ENCODE measurements at places on chromosomes 13 and 19.

GRCh38 chr19:17519967-17520366 lies 8.5 kb downstream of the PGLS start:
- DNase-seq, result no peak

DNA sequence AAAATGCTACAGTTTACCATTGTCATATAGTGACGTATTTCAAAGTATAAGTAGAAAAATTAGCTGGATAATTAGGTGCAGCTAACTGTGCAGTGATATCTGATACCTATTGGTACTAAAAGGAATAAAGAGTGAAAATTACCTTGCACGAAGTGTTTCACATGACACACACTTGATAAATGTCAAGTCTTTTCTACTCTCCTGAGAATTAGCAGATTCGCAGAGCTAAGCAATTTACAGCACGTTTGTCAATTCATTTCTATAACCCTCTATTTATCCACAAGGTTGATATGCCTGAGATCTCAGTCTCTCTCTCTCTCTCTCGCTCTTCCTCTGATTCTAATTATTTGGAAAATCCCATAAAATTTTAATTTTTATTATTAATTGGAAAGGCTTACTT lies 1109.0 kb downstream of the EFNB2 start:
- DNase-seq, result no peak

GRCh38 chr19:1070576-1070930 lies 3.6 kb downstream of the ARHGAP45 start:
- DNase-seq, result no peak

DNA sequence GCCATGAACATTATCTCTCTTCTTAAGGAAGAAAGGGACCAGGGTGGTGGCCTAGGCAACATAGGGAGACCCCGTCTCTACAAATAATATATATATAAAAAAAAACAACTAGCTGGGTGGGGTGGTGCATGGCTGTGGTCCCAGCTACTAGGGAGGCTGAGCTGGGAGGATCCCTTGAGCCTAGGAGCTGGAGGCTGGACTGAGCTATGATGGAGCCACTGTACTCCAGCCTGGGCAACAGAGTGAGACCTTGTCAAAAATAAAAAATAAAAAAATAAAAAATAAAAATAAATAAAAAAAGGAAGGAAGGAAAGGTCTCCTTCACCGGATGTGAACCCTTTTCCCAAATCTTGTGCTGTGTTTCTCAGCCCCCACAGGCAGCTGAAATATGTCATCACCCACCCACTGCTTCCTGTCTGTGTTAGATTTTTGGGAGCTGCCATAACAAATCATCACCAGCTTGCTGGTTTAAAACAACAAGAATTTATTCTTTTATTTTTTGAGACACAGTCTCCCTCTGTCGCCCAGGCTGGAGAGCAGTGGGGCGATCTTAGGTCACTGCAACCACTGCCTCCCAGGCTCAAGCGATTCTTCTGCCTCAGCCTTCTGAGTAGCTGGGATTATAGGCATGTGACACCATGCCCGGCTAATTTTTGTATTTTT lies 9.5 kb upstream of the TSPAN16 start:
- no peak for DNase-seq

DNA sequence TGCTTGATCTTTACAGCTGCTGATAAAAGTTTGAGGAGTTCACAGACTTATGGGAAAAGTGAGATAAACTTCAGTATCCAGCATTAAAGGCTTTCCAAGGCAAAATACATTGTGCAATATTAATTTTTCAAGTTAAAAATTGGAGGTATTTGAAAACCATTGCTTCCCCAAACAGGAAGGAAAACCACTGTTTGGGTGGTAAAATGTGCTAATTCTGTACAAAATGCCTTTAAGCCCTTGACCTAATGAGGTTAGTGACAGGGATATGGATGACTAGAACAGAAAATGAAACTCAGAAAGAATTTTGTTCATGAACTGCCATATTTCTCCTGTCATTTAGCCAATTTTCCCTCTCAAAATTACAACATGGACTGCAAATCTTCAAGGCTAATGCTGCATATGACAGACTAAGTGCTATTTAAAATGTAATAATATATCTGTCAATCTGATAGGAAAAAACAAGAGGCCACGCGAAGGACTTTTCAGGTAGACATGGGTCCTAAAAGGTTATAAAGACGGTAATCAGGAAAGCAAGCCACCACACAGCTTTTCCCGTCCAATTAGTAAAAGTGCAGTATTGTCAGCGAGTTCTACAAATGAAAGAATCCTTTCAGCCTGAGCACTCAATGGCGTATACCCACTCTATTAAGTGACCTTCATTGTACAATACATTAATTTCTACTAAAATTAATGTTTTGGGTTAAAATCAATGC lies 212.8 kb downstream of the ENOX1 start:
- no peak for DNase-seq

GRCh38 chr19:2139385-2140137 lies 11.8 kb downstream of the AP3D1 start:
- no peak for DNase-seq

- DNase-seq, result no peak
Observed at GRCh38 chr13:84574851-84575250, 692.6 kb upstream of the SLITRK1 start.

GRCh38 chr19:13329766-13330165 lies 176.5 kb downstream of the CACNA1A start:
- DNase-seq, result no peak

DNA sequence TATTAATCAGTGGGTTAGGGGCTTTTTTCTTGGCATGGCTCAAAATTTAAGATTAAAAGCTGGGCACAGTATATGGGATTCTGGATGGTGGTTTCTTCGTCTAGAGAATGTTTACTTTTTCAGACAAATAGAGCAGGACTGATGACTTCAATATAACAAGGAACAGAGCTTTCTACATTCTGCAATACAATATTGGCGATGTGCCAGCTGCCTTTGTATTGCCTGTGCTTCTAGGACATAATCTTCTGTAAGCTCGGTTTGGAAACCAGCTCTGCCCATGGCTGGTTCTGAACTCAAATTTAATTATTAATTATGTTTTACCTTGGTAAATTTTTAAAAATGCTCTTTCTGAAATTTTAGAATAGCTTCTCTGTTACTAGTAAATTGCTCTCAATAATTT lies 139.1 kb upstream of the TRPC4 start:
- DNase-seq, result no peak

DNA sequence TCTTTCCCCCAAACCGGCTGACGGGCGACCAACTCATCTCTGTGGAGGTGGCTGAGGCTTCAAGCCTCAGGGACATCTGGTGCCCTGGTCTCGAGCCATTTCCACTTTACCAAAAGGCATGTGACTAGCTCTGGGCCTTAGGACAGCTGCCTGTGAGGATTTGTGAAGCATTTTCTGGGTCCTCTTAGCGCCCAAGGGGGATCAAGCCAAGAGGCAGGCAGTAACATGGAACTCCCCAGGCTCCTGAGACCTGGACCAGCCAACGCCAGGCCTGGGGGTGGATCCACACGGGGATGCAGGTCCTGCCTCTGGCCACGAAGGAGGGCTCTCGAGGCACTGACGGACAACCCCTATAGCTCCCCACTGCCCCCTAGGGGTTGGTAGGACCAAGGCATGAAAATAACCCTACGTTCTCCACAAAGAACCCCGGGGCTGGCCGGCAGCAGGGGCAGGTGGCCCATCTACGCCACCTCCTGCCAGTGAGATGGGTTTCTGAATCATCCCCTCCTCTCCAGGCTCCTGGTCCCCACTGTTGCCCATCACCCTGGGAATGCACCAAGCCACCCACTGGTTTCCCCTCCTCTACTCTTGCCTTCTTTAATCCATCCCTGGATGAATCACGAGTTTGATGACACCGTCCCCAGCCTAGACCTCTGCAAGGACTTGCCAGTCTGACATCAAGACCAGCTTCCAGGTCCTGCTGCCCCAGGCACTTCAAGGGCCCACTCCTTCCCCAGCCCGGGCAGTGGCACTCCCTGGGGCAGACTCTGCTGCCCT lies 7.0 kb upstream of the MYDGF start:
- no peak for DNase-seq

- DNase-seq, result no peak
Observed at GRCh38 chr13:99256283-99256682, 1.9 kb downstream of the GPR18 start.

DNA sequence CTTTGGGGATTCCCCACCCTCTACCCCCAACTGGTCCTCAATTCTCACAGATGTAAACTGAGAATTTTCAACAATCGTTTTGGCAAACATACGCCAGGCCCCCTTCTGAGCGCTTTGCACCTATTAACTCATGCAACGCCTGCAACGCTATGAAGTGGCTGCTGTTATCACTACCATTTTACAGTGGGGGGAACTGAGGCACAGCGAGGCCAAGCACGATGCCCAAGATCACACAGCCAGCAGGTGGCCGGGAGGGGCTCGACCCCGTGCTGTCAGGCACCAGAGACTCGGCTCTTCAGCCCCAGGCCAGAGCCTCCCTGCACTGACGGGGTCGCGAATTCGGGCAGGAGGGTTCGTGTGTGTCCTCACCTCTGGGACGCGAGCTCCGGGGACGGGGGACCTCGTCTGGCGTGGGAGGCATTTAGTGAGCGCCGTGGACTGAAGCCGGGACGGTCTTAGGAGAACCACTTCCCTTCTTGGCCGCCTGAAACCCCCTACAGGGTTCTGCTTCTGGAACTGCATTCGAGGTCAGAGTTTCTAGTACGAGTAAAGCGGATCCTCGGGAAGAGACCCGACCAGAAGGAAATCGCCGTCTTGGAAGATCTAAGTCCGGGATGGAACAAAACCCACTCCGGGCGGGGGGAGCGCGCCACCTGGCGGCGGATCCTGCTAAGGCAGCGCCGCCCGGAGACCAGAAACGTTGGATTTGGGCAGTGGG lies 21.0 kb downstream of the ZNF114 start:
- peak; percentile 90 for DNase-seq

DNA sequence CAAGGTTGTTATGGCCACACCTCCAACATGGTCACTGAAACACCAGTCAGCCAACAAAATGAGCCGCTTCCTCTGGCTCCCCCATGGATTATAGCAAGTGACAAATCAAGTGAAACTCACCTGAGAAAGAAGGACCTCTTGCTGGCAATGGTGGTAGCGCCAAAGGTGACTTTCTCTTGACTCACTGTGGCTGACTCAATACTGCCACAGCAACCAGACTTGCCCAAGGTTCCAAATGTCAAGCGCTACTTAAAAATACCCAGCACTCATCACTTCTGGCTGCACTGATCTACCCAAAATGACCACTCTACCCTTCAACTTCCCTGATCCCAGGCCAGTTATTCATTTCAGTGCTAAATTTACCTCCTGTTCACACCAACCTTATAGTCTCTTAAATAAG lies 495.5 kb downstream of the FOXO1 start:
- DNase-seq, result no peak

- DNase-seq, result no peak
Observed at GRCh38 chr19:12872941-12873890, 8.0 kb downstream of the DNASE2 start.

- no peak for DNase-seq
Observed at GRCh38 chr19:14361824-14362223, 19.4 kb upstream of the ADGRE5 start.

GRCh38 chr19:4914736-4915501 lies 5.6 kb downstream of the UHRF1 start:
- DNase-seq, result no peak

DNA sequence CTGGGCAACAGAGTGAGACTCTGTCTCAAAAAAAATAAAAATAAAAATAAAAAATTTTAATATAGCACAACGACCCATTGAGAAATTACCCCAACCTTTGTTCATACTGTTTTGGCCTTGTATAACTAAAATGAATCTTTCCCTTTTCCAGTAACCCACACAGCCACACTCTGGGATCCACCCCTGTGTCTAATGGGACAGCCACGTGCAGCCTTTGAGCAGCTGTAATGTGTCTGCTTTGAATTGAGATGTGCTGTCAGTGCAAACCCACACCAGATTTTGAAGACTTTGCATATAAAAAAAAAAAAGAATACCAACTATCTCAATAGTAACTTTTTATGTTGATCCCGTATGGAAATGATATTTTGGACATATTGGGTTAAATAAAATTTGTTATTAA lies 112.7 kb upstream of the UBL3 start:
- no peak for DNase-seq

- no peak for DNase-seq
Observed at GRCh38 chr19:10767726-10768125, 49.8 kb downstream of the DNM2 start.

- DNase-seq, result no peak
Observed at GRCh38 chr13:94825507-94825906, 113.2 kb upstream of the SOX21 start.
